ENCODE measurements at places on chromosomes 2 and 18.

DNA sequence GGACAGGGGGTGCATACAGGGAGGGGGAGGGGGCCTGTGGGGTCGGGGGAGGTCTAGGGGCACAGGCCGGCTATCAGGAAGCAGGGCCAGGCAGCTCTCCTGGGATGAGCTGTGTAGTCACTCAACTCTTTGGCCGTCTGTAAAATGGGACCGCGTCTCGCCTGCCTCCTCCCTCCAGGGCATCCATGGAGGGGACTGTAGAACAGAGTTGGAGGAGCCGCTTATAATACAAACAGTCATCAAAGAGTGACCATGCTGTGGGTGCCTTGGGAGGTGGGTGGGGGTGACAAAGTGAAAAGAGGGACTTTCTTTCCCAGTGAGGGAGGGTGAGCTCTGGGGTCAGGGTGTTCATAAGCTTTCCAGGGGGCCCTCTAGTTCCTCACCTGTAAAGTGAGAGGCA lies 169.6 kb upstream of the HAAO start:
- DNase-seq = no peak

- no peak for DNase-seq
These were observed 29.4 kb downstream of the HADHB start for GRCh38 chr2:26274058-26274613.

GRCh38 chr2:172836347-172836821 lies 100.7 kb downstream of the RAPGEF4 start:
- DNase-seq = no peak

GRCh38 chr2:167572883-167573619 lies 674.3 kb downstream of the STK39 start:
- no peak for DNase-seq

DNA sequence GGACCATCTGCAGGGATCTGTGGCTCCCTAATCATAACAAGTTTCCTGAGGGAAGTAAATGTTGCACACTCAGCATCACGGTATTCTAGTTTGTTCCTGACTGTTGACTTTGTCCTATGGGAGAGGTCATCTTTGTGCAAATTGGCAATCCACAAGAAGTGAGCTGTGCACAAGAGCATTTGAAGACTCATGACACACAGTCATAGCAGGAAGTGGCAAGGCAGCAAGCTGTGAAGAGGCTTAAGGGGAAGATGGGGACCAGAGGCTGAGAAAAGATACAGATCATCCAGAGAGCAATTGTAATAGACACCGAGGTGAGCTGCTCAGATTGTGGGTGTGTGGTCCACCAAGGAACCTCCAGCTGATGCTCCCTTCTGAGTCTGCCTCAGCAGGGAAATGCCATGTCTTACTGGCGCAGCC lies 2.7 kb downstream of the TNP1 start:
- DNase-seq = no peak

GRCh38 chr18:60976976-60977375 lies 356.3 kb upstream of the CDH20 start:
- DNase-seq = no peak

GRCh38 chr2:232322560-232323327 lies 55.8 kb upstream of the ALPP start:
- no peak for DNase-seq

- no peak for DNase-seq
These were observed 59.0 kb upstream of the LDLRAD4 start for GRCh38 chr18:13159579-13159978.

- DNase-seq = no peak
These were observed 28.5 kb downstream of the SEMA4F start for GRCh38 chr2:74682501-74682900.

DNA sequence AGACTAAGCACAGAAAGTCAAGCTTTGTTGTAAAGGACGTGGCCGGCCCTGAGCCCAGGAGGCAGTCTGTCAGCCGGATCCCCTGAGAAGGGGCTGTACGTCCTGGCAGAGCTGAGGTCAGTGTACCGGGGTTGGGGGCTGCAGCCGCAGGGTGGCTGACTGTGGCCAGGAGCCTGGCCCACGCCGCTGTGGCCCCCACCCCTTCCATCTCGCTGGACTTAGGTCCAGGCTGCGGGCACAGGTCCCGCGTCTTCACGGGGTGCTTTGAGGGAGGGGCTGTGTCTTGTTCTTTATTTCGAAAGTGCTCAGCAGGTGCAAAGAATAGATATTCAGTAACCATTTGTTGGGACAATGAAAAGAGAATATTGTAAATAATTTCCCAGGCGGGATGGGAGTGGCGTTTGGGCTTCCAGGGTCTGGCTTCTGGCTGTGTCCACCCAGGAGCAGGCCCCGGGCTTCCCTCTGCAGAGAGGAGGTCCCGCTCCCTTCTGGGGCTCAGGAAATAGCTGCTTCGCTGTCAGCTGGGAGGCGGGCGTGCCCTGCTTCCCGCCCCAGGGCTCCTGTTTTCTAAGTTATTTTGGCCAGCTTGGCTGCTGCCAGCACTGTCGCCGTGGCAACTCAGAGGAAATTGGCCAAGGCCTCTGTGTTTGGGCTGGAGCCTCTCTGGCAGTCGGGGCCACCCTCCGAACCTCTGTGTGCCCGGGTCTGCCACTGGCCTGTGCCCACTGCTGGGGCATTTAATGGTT lies 7.4 kb downstream of the NFATC1 start:
- no peak for DNase-seq

DNA sequence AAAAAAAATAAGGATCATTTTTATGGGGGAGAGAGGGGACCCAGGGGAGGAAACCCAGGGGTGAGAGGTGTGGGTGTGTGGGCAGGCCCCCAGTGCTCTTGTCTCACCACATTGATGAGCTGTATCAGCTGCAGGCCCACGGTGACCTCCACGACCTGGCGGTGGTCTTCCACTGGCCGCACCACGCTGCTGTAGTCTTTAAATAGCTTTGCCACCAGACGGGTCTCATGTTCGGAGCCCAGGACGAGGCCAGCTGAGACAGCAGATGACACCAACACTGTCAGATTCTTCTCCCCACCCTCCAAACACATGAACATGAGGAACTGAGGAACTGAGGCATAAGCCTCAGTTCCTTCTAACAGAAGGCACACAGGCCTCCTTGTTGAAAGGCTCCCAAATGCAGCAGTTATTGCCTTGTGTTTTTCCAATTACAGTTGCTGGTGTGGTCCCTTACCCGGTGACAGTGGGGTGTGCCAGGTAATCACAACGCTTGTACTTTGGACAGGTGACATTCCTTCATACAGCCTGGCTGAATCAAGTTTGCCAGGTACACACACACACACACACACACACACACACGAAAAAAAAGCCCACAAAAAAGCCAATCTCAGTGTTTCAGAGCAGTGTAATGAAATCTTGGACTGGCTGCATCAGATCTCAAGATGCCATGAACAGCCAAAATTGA lies 4.7 kb downstream of the CHRNA1 start:
- DNase-seq = no peak

DNA sequence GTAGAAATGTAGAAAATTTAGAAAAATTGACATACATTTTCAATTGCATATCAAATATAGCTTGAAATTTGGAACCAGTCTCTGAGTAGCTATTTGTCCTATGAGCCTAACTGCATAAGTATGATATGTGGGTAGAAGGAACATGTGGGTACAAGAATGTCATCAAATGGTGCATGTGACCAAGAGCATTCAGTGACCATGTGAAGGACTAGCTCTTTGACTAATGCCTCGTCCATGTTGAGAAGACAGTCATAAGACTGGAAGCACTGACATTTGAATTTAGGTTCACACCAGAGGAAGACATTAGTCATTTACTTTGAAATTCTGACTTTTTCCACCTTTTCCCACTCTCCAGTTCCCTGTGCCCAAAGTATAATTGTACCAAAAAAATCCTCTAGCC lies 12.6 kb downstream of the MRPL44 start:
- no peak for DNase-seq

- no peak for DNase-seq
These were observed 448.0 kb upstream of the SPRED2 start for GRCh38 chr2:65880436-65880835.

DNA sequence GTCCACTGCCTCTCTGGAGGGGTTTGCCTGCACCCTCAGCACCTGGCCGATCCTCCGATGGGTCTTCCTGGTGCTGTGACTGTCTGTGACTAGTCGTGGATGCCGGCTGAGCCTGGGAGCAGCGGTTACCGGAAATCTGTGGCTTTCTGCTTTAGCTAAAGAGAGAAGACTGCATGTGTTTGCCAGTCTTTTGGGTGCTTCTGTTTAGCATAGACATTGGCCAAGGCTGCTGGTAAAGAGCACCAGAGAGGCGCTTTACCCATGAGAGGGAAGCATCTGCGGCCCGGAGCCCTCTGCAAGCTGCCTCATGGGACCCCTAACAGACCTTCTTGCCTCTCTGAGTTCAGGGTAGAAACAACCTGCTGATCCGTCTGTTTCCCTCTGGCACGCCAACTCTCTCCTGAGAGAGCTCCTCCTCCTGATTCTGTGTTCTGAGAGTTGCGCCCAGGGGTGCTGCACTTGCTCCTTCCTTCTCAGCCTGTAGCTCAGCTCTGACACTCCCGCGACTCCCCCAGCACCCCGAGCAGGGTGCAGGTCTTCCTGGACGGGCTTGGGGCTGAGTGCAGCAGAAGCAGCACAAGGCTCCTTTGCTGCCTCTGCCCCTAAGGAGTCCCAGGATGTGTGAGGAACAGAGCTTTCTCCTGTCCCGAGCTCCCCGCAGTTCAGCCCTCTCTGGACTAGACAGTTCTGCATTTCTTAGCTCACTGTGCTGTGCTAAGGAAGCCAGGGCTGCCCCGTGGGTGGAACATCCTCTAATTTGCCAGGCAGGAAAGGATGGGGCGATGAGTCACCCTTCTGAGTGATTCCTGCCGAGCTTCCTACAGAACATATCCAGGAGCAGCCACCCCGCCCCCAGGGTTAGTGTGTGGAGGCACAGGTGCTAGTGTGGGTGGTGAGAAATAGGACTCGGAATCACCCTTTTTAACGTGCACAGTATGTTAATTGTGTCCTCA lies 203.2 kb downstream of the SH3RF3 start:
- no peak for DNase-seq

DNA sequence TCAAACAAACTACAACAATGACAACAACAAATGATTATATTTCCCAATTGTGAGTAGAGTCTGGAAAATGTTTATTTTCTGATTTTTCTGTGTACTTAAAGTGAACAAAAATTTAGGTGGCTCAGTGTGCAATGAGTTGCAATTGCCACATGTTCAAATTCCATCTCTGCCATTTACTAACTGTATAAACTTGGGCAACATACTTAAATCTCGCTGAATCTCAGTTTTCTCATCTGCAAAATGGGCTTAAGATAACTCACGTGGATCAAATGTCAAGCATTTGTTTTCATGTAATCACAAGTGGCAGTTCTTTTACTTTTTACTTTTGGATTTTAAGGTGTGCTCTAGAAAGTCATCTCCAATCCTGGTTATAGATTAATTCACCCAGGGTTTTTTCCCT lies 416.8 kb upstream of the HNRNPA3 start:
- DNase-seq = no peak

- no peak for DNase-seq
These were observed 1.1 kb downstream of the LRATD1 start for GRCh38 chr2:14633461-14634181.

DNA sequence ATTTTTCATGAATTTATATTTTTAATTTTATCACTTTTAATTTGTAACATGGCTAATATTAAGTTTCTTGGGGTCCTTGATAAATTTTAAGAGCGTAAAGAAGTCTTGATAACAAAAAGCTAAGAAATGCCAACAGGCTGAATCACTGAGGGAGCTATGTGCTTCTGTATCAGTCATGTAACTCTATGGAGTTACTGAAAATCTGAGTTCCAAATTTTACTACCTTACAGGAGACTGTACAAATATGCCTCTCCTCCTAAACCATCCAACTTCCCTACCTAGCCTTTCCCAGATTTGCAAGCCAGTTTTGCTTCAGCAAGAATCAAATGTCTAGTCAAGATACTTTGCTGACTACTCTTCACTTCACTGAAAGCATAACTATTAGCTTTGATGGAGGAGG lies 35.7 kb downstream of the FEZ2 start:
- no peak for DNase-seq

DNA sequence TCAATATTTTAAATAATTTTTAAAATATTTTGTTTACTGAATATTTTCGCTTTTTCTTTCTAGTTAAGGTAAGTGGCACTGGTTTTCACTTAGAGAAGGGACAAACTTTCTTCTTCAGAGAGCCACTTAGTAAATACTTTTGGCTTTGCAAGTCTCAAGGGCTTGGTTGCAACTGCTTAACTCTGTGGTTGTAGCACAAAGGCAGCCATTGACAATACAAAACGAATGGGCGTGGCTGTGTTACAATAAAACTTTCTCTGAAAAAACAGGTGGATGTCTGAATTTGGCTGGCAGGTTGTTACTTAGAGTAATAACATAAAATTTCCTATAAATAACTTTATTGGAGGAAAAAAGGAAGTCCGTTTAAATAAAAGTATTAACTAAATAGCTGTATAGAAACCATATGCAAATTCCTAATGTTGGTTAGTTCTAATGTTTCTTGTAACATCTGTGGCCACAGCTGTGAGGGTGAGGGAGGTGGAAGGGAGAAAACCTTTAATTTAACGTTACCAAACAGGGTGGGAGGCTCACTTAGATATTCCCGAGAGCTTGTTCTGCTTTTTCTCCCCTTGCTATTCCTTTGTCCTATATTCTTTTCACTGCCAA lies 62.4 kb upstream of the TNP1 start:
- no peak for DNase-seq

DNA sequence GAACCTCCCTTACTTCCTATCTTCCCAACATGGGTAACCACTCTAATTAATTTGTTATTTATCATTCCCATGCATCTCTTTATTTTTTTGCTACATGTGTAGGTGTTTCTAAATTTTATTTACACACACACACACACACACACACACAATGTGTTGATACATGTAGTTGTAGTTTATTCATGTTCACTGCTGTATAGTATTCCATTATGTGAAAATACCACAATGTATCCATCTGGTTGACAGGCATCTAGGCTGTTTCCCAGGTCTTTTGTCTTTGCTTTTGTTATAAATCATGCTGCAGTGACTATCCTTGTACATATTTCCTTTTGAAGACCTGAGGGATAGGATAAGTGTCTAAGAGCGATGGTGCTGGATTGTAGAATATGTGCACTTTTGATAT lies 59.7 kb downstream of the ACAA2 start:
- DNase-seq = no peak

GRCh38 chr2:11325961-11326676 lies 18.3 kb downstream of the ROCK2 start:
- DNase-seq = no peak

DNA sequence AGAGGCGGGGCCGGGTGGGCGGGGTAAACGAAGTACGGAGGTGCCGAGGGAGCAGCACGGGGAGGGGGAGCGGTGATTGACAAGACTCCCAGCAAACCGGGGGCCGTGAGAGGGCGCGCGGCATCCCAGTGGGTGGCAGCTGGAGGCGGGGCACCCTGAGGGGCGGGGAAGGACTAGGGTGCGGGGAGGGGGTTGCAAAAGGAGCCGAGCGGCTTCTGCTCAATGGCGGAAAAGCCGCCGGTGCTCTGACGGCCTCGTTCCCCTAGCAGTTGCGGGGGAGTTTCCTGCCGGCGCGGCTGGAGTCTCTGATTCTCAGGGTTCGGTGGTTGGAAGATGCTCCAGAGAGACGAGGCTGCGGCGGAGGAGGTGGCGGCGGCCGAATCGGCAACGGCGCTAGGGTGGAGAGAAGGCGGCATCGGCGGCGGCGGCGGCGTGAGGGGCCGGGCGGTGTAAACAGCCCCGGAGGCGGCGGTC lies at the start of gene PPM1B:
TSS of gene PPM1B (plus strand) at position 195 of the 474 bp plus-strand sequence. CDS start 32,325 bp downstream, outside the sequence.
- DNase-seq = peak; percentile 100

GRCh38 chr2:15642011-15642814 lies 50.5 kb downstream of the DDX1 start:
- DNase-seq = no peak

GRCh38 chr2:100350661-100351185 lies 28.4 kb upstream of the LONRF2 start:
- no peak for DNase-seq
